ENCODE measurements at places on chromosomes 5 and 9. TPM values are rescaled to one million over a fixed set of nuclear protein-coding genes. Genes with fewer than 3 reads are reported as not detected.

DNA sequence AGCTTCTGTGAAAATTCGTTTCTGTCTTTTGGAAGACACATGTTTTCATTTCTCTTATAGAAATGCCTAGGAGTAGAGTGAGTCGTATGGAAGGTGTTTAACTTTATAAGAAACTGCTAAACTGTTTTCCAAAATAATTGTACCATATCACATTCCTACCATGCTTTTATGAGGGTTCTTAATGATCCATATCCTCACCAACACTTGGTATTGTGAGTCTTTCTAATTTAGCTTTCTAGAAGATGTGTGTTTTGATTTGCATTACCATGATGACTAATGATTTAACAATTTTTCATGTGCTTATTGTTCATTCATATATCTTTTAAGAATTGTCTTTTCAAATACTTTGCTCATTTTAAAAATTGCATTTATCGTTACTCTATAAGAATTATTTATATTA, 223.6 kb downstream of the COMMD10 start:
- H3K27me3 ChIP-seq: no peaks in the 10 kb centered on the region
- H3K4me3 ChIP-seq: no peak overlapping the region
- H3K27ac ChIP-seq: no peak overlapping the region
- H3K36me3 ChIP-seq: peaks cover 14% of the 10 kb centered on the region
- DNase-seq: no peak
- H3K4me1 ChIP-seq: no peaks in the 10 kb centered on the region

- no peaks in the 10 kb centered on the region for H3K36me3 ChIP-seq
- H3K4me1 ChIP-seq: peaks cover 3% of the 10 kb centered on the region
- H3K27ac ChIP-seq: peak overlapping the region; percentile 41
- H3K27me3 ChIP-seq: no peaks in the 10 kb centered on the region
- H3K4me3 ChIP-seq: no peak overlapping the region
- DNase-seq: peak; percentile 9
Observed at GRCh38 chr5:142540922-142541422, 144.9 kb downstream of the FGF1 start.

- DNase-seq: no peak
- no peak overlapping the region for H3K27ac ChIP-seq
- no peaks in the 10 kb centered on the region for H3K36me3 ChIP-seq
- peaks cover 14% of the 10 kb centered on the region for H3K4me1 ChIP-seq
- H3K4me3 ChIP-seq: no peak overlapping the region
- no peaks in the 10 kb centered on the region for H3K27me3 ChIP-seq
Observed at GRCh38 chr5:127590156-127590722, 58.6 kb upstream of the CTXN3 start.

DNA sequence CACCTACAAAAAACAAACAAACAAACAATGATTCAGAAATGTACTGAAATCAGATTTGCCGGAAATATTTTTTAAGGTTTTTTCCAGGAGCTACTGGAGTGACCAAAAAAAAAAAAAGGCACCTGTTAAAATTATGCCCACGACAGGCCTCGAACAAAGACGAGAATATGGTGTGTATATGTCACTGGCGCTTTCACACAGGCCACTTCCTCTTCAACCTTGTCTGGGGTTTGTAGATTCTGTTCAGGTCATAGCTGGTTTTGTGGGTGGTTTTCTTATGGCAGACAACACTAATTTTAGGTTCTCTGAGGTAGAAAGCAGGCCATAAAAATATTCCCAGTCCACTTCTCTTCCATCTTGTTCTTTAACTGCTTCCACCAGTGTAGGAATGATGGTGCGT, 7.0 kb downstream of the NDUFB6 start:
- no peaks in the 10 kb centered on the region for H3K4me1 ChIP-seq
- no peaks in the 10 kb centered on the region for H3K27me3 ChIP-seq
- H3K27ac ChIP-seq: no peak overlapping the region
- no peak for DNase-seq
- H3K4me3 ChIP-seq: no peak overlapping the region

GRCh38 chr5:8523501-8523900, 654.6 kb downstream of the MTRR start:
- no peak overlapping the region for H3K27ac ChIP-seq
- DNase-seq: no peak
- H3K4me3 ChIP-seq: no peak overlapping the region
- H3K27me3 ChIP-seq: no peaks in the 10 kb centered on the region
- H3K4me1 ChIP-seq: no peaks in the 10 kb centered on the region

The COX7C gene
- total RNA-seq: 217 TPM

The ANKDD1B gene
- total RNA-seq: not detected

The ACER2 gene
- 9.3 TPM for total RNA-seq

DNA sequence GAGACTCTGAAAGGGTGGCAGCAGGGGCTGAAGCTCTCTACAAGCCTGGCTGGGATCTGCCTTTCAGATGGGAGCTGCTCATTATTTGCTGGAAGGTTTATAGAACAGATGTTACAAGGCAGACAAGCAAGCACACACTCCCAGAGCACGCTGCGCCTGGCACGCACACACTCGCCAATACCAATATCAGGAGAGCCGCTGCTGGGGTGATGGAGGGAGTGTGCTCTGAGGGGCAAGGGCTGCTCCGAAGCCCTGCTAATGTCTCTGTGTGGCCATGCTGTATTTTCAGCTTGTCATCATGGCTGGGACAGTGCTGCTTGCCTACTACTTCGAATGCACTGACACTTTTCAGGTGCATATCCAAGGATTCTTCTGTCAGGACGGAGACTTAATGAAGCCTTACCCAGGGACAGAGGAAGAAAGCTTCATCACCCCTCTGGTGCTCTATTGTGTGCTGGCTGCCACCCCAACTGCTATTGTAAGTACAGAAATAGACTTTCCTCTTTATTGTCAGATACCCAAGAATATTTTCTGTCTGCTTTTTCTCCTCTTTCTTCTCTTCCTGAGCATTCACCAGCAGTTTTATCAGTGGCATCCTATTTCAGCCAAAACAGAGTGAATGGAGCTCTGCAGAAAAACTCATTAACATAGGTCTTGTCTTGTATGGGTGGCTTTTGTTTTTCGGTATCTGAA, 115.1 kb downstream of the BAAT start:
- no peaks in the 10 kb centered on the region for H3K36me3 ChIP-seq
- H3K27ac ChIP-seq: no peak overlapping the region
- H3K27me3 ChIP-seq: no peaks in the 10 kb centered on the region
- H3K4me1 ChIP-seq: no peaks in the 10 kb centered on the region

- H3K4me1 ChIP-seq: peaks cover 30% of the 10 kb centered on the region
- H3K27me3 ChIP-seq: no peaks in the 10 kb centered on the region
- peak overlapping the region; percentile 75 for H3K27ac ChIP-seq
- no peak for DNase-seq
- H3K36me3 ChIP-seq: no peaks in the 10 kb centered on the region
- H3K4me3 ChIP-seq: no peak overlapping the region
Observed at GRCh38 chr9:3912280-3912679, 386.5 kb upstream of the RFX3 start.

The ADGRV1 gene
- total RNA-seq: 158 TPM

GRCh38 chr5:173781432-173781815, 106.7 kb upstream of the CPEB4 start:
- no peaks in the 10 kb centered on the region for H3K36me3 ChIP-seq
- no peak overlapping the region for H3K4me3 ChIP-seq
- no peak for DNase-seq
- H3K27me3 ChIP-seq: no peaks in the 10 kb centered on the region
